B cell (primary cell): ENCODE measurements at places on chromosomes 1 and 21. TPM values are rescaled to one million over a fixed set of nuclear protein-coding genes. Genes with fewer than 3 reads are reported as not detected.

DNA sequence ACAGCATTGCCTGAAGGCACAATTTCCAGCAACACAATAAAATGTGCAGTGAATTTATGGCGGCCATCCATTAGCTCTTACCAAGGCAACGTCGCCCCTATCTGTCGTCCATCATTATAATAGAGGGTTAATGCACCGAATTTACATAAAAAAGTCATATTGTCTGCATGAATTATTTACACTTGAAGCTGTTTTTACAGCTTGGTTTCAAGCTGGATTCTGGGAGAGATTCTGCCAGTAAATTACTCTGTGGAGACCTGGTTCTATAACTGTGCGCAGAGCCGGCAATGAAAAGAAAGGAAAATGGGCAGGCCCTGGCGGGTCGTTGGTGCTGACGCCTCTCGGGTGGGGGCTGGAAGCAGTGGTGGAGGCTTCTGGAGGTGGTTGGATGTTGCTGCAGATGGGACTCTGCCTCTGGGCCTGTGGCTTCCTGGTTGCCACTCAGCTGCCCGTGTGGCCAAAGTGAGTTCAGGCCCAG, 48.9 kb upstream of the POU3F1 start:
- DNase-seq: no peak

- no peak for DNase-seq
These were observed 6.9 kb upstream of the ATP1B1 start for GRCh38 chr1:169099561-169099960.

Gene HPDL
- total RNA-seq: 0.79 and 0.85 TPM in 2 replicates

Gene OR6K3
- total RNA-seq: not detected in 2 replicates

Gene C1QTNF12
- 3.2 and 6.1 TPM in 2 replicates for total RNA-seq

DNA sequence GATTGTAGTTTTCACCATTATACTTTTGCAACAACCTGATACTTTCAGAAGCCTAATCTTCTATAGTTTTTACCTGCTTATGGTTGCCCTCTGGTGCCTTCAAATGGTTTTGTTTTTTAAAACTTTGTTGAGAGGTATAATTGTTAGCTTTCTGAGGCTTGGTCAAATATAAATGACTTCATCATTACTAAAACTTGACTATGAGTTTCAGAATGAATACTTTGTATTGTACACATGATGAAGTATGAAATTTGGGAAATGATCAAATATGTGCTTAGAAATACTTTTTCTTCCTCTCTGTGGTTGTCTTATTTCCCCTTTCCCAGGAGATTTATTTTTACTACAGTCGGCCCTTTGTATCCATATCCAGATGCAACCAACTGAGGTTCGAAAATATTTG, 151.8 kb upstream of the B3GALT2 start:
- no peak for DNase-seq

Gene CACNA1S
- total RNA-seq: not detected in 2 replicates

GRCh38 chr1:12376236-12377045, 146.6 kb downstream of the VPS13D start:
- no peak for DNase-seq

- DNase-seq: no peak
These were observed 96.6 kb upstream of the B3GALT2 start for GRCh38 chr1:193283016-193283415.

Gene TCHHL1
- not detected in 2 replicates for total RNA-seq

DNA sequence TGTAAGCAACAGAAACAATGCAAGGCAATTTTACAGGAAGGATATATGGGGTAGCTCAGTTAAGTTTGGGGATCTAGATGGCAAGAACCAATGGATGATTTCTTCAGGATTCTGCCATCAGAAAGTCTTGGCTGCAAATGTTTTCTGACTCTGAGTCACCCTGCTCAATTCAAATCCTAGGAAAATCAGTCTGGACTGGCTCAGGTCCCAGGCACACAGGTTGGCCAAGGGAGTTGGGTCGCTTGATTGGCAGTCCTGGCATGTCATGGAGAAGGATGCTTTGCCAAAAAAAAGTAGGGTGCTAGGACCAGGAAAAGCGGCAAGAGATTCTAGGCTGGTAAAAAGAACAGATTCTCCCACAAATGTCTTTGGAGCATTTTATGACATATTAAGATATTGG, 28.9 kb upstream of the S1PR1 start:
- DNase-seq: no peak

Gene SMPDL3B
- not detected in 2 replicates for total RNA-seq

Gene KHDRBS1
- 99.0 and 101 TPM in 2 replicates for total RNA-seq

Gene CLCA4
- not detected in 2 replicates for total RNA-seq

GRCh38 chr1:119323216-119323982, 45.2 kb upstream of the HAO2 start:
- DNase-seq: no peak

GRCh38 chr1:27787895-27788294, 14.9 kb downstream of the STX12 start:
- DNase-seq: no peak

DNA sequence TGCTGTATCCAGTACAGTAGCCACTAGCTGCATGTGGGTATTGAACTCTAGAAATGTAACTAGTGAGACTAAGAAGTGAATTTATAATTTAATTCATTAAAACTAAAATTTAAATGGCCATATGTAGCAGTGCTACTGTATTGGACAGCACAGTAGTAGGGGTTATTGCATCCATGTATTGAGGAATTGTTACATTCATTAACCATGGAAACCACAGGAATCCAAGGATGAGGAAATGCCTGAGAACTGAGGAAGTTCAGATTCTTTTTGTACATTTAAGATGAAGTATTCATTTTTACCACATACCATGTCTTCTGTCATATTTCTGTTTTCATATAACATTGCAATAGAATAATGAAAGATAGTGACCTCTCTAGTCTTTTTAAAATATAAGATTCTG, 2.6 kb downstream of the MTF2 start:
- no peak for DNase-seq

DNA sequence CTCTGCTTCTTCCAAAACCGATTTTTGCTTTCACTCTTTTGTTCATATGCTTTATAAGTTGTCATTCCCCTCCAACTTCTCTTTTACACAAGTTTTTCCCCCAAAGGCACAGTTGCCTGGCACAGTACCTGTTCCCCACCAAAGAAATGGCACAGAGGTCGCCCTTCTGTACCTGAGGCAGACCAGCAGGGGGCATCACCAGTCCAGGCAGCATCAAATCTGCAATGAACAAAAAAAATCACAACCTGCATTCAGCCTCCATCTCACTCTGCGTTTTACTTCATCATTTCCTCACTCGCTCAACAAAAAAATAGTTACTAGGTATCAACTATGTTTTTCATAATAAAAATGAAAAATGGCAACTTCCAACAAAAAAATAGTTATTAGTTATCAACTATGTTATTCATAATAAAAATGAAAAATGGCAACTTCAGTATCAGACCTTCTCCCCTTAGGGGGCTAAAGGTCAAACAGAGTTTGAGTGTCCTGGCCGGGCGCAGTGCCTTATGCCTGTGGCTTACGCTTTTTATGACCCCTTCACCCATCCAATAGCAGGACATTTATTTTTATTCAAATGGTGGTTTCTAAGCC, 4.1 kb downstream of the EIF2D start:
- peak; percentile 67 for DNase-seq

- DNase-seq: no peak
These were observed 397.5 kb upstream of the PLXNA2 start for GRCh38 chr1:208641579-208642280.

DNA sequence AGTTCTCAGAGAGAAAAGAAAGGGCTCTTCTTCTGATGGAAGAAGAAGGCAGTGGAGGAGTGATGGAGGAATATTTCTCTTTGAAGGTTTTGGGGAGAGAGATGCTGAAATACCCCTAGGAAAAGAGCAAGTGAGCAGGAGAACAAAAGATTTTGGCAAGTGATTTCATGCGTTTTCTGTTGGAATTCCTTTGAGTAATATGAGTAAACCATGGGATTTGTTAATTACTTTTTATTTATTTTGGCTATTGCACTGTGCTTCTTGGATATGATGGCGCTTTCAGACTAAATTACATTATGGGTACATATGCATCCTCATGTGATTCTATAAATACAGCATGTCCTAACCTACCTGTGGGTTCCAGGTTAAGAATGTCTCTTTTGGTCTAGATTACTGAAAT, 210.1 kb upstream of the PTGFR start:
- DNase-seq: no peak

DNA sequence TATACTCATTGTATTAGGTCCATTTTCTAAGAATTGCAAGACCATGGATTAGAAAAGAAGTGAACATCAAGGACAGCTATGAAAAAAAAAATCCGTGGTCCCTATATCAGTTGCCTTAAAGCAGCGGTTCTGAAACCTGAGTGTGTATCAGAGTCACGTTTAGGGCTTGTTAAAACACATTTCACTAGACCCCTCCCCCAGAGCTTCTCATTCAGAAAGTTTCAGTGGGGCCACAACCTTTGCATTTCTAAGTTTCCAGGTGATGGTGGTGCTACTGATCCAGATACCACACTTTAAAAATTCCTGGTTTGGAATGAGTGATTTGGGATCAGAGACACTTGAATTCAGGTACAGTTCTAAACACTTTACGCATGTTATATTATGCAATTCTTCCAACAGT, 96.1 kb upstream of the PRMT6 start:
- DNase-seq: no peak

Gene CELA2A
- not detected in 2 replicates for total RNA-seq

- no peak for DNase-seq
These were observed 252.5 kb downstream of the SIPA1L2 start for GRCh38 chr1:232377494-232377770.

DNA sequence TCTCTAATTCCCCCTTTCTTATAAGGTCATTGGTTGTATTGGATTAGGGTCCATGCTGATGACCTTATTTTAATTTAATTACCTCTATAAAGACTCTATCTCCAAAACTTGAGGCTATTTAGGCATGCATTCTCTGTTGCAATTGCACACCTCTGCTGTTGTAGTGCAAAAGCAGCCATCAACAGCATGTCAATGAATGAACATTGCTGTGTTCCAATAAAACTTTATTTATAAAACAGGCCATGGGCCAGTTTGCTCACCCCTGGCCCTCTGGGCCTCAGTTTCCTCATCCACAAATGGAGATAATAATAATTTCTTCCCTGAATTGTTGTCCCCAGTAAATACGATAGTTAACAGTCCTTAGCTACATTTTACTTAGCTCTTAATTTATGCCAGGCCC, 100.4 kb upstream of the USP24 start:
- DNase-seq: no peak

- no peak for DNase-seq
These were observed 56.2 kb upstream of the FASLG start for GRCh38 chr1:172602706-172603105.

DNA sequence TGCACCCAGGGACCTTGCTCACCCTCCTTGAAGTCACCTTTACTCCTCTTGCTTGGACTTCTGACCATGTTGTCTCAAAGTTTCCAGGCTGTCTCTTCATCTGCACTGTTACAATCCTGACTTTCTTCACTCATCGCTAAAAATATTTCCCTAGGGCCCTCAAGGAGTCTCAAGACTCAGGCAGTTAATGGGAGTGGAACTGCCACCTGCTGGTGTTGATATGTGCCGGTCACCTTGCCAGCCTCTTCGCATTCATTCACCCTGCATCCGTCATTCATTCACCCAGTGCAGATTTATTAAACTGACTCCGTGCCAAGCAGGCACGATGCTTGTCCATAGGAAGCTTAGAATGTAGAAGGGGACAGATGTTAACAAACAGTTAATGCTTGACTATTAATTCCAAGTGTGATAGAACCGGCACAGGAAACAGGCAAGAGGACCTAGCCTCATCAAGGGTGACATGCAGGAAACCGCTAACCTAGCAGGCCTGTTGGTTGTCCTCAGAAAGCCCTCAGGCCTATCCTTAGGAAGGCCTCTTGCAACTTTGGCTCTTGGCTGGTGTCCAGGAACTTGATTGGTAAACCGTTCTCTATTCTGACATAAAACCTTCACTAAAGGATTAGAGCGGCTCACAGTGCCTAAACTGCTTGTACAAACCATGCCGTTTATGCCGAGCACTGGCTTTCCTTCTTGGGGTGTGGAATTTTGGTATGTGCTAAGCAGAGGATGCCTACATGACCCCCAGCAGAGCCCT, 342.2 kb downstream of the CAMTA1 start:
- no peak for DNase-seq

- DNase-seq: peak; percentile 42
These were observed 99.9 kb downstream of the CD247 start for GRCh38 chr1:167418391-167418790.

DNA sequence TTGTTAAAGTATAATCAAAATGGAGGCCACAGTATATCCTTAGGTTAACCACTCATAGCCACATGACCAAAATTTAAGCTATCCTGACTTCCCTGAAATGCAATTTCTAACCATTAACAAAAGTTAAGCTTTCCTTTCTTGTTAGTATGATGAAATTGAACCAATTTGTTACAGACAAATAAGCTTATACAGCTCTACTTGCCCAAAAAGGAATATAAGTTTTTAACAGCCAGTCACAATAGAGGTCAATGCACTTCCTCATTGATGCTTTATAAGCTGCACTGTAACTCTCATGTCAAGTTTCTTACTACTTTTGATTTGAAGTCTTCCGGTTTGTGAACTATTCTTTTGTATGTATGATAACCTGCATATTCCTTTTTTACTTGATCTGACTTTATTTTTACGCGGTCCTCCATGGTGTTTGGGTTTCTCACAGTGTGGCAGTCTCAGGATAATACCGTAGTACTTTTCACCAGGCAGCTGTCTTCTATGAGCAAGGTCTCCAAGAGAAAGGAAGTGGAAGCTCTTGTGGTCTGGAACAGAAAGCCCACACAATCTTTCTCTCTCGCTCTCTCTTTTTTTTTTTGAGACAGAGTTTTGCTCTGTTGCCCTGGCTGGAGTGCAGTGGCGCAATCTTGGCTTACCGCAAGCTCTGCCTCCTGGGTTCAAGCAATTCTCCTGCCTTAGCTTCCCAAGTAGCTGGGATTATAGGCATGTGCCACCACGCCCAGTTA, 331.6 kb downstream of the SRGAP2C start:
- DNase-seq: peak; percentile 80

DNA sequence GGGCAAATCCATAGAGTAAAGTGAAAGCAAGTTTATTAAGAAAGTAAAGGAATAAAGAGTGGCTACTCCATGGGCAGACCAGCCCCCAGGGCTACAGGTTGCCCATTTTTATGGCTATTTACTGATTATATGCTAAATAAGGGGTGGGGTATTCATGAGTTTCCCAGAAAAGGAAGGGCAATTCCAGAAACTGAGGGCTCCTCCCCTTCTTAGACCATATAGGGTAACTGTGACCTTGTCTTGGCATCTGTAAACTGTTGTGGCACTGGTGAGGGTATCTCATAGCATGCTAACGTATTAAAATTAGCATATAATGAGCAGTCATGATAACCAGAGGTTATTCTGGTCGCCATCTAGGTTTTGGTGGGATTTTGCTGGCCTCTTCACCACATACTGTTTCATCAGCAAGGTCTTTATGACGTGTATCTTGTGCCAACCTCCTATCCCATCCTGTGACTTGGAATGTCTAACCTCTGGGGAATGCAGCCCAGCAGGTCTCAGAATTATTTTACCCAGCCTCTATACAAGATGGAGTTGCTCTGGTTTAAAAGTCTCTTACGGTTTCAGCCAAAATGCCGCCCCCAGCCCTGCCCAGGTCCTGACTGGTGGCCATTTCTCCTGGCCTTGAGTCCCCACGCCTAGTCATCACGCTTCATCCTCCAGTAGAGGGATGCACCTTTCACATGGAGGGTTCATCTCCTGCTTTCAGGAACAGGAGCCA, 982 bp upstream of the TRIM17 start:
- DNase-seq: no peak

- no peak for DNase-seq
These were observed 52.6 kb upstream of the NHLH2 start for GRCh38 chr1:115893545-115893944.

Gene CRP
- total RNA-seq: not detected in 2 replicates

GRCh38 chr1:62687421-62687902, 724 bp downstream of the DOCK7 start:
- peak; percentile 62 for DNase-seq
